ENCODE measurements at places on chromosomes 13 and 19.

- no peak for DNase-seq
These were observed 857 bp downstream of the POU2F2 start for GRCh38 chr19:42131149-42132029.

- no peak for DNase-seq
These were observed 32.6 kb downstream of the SLC7A1 start for GRCh38 chr13:29562786-29563438.

DNA sequence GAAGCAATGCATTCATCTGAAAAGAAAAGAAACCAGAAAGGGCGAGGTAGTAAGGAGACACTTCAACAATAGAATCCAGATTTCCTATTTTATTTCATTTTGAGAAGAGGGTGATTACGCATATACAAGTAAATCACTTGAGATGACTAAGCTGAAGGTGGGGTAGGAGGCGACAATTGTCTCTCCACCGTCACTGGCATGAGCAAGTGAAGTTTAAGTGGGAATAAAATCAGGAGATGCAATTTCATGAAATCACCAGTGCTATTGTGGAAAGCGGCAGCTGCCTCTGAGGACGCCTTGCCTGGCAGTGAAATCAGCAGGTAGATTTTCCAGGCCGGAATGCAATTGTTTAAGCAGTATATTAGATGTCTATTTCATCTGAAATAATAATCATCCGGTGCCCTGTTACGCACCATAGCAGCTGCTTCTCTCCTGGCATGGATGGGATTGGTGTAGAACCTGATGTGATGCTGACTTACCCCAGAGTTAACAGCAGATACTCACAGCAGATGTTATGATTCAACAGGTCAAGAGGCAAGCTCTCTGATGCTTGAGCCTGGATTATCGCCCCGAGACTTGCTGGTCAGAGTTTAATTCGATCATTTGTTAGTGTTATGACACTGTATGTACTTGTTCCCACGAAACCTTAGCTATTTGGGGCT is 64.3 kb downstream of the RASL11A start:
- no peak for DNase-seq

DNA sequence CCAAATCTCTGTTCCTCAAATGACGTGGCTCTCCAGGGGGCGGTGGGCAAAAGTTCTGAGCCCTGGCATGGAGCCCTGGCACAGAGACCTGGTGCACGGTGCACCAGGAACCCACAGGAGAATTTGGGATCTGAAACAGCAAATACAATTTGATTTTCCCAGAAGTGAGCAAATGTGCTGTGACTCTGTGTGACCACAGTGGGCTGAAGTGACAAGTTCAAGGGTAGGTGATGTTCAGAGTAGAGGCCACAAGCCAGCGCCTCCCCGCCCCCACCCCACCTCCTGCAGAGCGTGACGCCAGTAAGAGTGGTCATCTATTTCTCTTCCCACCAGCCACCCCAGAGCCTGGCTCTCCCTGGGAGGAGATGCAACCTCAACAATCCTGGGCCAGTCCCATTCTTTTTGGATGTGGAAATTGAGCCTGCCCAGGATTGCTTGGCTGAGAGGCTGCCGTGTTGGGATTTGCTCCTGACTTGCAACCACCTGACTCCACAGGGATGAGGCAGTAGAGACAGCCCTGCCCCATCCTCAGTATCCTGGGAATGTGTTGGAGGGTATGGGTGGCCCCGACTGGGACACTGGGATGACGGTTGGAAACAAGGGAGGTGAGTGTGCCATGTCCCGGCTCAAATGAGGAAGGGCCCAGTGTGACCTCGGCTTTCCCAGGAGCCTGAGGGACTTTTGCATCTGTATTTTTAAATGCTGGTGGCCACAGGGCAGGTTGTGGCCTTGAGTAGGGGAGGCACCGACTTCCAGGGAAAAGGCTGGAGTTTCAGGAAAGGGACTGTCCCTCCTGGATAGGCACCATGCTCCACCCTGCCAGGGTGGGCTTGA is 11.1 kb upstream of the BCL3 start:
- no peak for DNase-seq

DNA sequence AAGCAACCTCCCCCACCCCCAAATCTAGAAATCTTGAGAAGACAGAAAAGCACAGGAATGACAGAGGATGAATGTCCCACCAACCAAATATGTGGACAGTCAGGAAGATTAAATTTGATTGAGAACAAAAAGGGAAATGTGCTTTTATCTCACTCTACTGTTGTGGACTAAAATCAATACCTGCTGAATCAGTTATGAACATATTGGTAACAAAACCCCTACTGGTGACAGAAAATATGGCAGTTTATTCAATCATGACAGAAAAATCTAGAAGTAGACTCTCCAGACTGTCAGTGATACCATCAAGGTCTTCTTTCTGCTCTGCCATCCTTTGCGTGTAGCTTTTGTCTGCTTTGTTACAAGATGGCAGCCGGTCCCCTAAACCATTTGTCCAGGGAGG is 35.2 kb downstream of the FAM216B start:
- no peak for DNase-seq

DNA sequence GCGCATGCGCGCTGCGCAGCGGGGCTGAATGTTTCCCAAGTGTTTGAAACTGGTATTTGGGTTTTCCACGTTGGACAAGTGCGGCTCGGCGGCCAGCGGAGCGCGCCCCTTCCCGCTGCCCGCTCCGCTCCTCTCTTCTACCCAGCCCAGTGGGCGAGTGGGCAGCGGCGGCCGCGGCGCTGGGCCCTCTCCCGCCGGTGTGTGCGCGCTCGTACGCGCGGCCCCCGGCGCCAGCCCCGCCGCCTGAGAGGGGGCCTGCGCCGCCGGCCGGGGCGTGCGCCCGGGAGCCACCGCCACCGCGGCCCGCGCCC is at the start of gene ING1:
TSS of gene ING1 (plus strand) at position 59 of the 311 bp plus-strand sequence. CDS start 450 bp downstream, outside the sequence.
- DNase-seq = no peak

- no peak for DNase-seq
These were observed 86.6 kb upstream of the POSTN start for GRCh38 chr13:37685206-37685605.

DNA sequence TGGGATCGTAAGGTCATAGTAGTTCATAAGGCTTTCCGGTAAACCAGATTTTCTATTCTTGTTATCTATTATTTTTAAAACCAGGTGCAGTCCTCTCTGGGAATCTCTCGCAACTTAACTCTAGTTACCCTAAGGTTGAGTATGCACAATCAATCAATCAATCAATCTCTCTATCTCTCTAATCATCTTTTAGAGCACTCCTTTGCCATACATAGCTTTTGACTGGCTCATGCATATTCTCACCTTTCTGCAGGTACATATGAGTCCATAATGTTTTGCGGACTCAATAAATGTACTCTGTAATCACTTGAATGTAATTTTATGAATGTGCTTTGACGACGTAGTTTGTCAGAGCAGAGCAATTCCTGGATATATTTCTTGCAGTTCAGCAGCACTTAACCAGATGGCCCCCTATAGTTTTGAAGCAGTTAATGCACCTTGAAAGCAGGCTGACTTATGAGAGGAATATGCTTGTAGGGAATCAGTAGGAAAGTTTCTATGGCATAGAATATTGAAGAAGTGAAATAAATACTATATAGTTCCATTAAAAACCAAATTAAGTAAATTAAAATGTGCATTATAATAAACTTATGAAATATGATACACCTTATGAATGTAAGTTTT is 524.7 kb downstream of the GPC5 start:
- no peak for DNase-seq

GRCh38 chr19:49552749-49553148 is 24.9 kb downstream of the RCN3 start:
- DNase-seq = no peak

DNA sequence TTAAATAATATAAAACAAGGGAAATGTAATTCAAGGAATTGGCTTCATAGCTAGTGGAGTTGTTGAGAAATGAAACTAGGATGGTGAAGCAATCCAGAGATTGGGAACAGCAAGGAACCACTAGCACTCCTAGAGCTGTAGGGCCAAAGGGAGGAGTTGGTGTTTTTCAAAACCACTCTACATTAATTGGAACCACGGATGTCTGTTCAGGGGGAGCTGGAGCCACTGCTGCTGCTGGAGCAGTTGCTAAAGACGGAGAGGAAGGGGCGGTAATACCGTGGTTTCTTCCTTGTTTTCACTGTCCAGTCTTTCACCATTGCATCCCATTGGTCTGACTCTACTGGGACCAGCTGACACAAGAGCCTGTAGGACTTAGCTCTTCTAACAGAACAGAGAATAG is 8.5 kb downstream of the DNAJC15 start:
- no peak for DNase-seq

- DNase-seq = no peak
These were observed 37.7 kb upstream of the DCUN1D2 start for GRCh38 chr13:113528101-113528812.

Measured in stimulated activated CD8-positive, alpha-beta memory T cell treated with anti-CD3 and anti-CD28 coated beads, Interleukin-4, amount 100 ng/mL, for 1 hour (primary cell).